Fibroblast of skin of left biceps (primary cell): ENCODE measurements at places on chromosomes 12 and 14.

GRCh38 chr12:29563636-29564035, 66.2 kb upstream of the OVCH1 start:
- DNase-seq, result no peak

DNA sequence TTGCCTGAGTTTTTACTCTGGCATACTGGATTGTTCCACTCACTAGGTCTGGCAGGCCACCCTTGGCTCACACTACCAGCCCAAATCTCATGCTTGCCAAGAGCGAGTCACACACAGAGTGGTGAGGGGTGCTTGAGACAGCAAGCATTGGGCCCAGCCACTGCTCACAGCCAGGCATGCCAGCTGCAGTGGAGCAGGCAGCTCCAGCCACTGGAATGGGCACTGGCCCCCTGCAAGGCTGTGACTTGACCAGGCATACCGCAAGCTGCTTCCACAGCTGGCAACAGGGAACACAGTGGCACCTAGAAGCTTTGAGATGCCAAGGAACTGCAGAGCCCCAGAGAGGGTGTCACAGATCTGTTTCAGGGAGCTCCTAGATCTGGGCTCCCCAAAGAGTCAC, 488.5 kb downstream of the LRFN5 start:
- no peak for DNase-seq

DNA sequence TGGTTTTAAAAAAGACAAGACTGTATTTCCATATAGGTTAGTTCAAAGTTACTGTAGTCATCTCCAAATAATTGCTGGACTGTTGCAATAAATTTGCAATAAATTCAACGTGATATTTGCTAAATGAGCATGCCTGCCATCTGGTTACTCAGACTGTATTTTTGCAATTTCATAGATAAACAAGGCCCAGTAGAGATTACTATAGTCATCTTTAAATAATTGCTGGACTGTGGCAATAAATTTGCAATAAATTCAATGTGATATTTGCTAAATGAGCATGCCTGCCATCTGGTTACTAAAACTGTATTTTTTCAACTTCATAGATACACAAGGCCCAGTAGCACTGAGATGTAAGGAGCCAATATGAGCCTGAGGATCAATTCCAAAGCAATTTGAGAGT, 5.6 kb downstream of the NTN4 start:
- no peak for DNase-seq

DNA sequence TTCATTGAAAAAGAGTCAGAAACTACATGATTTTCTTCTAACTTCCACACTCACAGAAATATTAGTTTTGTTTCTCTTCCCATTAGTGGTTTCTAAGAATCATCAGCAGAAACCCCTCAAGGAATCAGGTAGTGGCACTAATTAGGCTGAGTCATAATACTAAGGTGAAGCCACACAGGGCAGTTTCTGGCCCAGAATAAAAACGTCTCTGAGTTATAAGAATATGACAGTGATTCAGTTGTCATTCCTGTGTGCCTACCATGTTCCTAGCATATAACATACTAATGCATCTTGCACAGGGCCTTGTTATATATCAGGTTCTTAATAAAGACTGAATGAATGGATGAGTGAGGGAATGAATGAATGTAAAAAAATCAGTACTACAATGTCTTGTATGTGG, 206.0 kb upstream of the PLEKHG7 start:
- no peak for DNase-seq

DNA sequence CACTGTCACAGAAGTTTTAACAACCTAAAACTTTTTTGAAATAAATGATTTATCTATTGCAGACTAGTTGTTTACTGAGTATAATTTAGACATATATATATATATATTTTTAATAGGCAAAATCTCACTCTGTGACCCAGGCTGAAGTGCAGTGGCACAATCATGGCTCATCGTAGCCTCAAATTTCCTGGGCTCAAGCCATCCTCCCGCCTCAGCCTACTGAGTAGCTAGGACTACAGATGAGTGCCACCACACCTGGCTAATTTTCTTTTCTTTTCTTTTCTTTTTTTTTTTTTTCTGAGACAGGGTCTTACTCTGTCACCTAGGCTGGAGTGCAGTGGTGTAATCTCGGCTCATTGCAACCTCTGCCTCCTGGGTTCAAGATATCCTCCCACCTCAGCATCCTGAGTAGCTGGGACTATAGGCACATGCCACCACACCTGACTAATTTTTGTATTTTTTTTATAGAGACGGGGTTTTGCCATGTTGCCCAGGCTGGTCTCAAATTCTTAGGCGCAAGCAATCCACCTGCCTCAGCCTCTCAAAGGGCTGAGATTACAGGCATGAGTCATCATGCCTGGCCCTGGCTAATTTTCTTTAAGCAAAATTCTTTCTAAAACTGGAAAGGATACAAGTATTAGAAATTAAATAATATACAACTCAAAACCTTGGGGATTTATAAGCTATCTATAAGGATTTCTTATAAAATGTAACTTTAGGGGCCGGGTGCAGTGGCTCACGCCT, 23.1 kb downstream of the EEA1 start:
- DNase-seq, result no peak

- DNase-seq, result no peak
Observed at GRCh38 chr12:132582058-132582420, 28.3 kb downstream of the LRCOL1 start.

DNA sequence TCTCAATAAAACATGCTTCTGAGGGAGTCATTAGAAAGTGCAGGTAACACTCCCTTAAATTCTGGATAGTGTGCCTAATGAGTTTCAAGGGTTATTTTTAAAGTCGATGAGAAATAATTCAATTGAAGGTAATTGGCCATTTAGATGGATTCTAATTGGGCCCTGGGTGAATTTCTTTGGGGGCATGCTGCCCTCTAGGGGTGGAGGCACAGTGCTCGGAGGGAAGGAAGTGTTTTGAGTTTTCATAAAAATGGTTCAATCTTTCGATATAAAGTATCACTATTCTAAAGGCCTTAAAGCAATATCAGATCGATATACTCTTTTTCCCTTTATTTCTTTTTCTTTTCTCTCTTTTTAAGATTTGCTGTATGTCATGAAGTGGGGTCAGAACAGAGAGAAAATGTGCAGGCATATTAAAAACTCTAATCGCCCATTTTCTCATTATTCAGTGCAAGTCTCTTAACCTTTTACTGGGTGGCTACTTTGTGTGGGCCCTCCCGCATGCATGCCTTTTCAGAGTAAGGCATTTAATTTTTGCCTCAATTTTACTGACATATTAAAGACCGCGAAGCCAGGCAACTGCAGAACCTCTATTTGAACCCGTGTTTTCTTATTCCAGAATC, 25.5 kb downstream of the NKX2-8 start:
- DNase-seq, result no peak

GRCh38 chr12:32834122-32834521, 62.5 kb downstream of the PKP2 start:
- DNase-seq, result no peak

GRCh38 chr12:73951956-73952703, 585.5 kb upstream of the ATXN7L3B start:
- DNase-seq, result no peak

DNA sequence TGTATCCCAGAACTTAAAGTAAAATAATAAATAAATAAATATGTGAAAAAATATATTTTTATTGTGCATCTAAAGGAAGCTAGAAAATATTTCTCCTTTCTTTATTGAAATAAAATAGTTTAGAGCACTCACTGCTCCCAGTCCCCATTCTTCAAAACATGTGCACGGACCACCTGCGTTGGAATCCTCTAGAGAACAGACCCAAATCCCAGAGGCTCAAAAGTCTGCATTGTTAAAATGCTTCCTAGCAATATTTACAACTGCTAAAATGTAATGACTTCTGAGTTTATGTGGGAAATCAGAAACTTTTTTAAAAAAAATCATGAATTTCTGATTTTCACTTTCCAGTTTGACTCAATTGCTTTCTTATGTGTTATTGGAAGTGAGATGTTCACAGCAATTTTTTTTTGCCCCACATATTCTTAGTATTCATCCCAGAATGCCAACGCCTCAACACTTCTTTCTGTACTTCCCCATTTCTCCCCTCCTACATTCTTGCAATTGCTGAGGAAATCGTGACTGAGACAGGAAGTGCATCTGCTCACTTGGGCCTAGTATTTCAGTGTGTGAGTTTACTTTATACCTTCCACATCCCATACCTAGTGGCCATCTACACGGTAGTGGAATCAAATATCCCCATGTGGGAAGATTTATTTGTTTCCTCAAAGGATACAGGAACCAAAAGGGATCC, 116.0 kb upstream of the FLRT2 start:
- DNase-seq, result no peak

DNA sequence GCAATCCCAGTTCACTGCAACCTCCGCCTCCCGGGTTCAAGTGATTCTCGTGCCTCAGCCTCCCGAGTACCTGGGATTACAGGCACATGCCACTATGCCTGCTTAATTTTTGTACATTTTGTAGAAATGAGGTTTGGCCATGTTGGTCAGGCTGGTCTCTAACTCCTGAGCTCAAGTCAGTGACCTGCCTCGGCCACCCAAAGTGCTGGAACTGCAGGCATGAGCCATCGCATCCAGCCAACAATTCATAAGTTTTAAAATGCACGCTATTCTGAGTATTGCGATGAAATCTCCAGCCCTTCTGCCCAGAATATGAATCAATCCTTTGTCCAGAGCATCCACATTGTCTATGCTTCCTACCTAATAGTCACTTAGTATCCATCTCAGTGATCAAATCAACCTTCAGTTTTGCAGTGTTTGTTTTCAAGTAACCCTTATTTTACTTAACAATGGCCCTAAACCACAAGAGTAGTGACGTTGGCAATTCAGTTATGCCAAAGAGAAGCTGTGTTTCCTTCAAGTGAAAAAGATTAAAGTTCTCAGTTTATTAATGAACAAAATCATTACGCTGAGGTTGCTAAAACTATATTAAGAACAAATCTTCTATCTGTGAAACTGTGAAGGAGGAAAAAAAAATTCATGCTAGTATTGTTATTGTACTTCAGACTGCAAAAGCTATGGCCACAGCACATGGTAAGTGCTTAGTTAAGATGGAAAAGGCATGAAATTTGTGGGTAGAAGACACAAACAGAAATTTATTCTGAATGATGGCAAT, 11.0 kb downstream of the GCH1 start:
- no peak for DNase-seq

GRCh38 chr14:55451398-55451797, 11.0 kb upstream of the TBPL2 start:
- no peak for DNase-seq

GRCh38 chr12:24947541-24948419, 1.1 kb downstream of the BCAT1 start:
- DNase-seq, result no peak

- DNase-seq, result no peak
Observed at GRCh38 chr12:113710216-113710615, 238.5 kb upstream of the LHX5 start.

DNA sequence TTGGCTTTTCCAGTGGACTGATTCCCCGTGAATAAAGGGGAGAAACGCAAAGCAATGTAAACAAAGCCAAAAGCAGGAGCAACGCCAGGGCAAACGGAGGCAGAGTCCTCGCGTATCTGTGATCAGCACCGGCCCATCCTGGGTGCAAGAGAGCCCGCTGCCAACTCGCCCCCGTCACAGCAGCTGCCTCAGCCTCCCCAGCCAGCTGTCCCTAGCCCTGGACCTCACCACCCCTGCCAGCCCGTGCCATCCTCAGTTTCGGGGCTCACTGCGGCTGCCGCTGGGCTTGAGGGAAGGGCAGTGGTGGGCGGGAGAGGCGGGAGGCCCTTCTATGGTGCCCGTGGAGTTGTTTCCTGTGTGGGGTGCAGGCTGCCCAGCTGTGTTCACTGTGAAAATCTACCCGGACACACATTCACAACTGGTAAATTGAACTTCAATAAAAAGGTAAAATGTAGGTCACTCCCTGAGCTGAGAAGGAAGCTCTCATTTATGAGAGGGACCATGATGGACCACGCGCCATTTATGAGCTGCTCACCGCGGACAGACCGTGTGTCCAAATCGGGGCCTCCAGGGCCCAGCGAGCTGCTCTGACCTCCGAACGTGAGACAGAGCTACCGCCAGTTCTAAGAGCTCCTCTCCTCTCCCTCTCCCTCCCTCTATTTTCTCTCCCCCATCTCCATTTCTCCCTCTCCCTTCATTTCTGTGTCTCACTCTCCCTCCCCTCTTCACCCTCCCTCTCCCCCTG, 330.5 kb upstream of the SFSWAP start:
- DNase-seq, result no peak

GRCh38 chr12:30533558-30534265, 162.0 kb downstream of the IPO8 start:
- DNase-seq, result no peak
